ENCODE measurements at places on chromosomes 6 and 20. TPM values are rescaled to one million over a fixed set of nuclear protein-coding genes. Genes with fewer than 3 reads are reported as not detected.
A peak's percentile ranks its signal among the peaks of the same experiment; 100 is the strongest.

- no peak for DNase-seq
These were observed 36.4 kb downstream of the FBXO5 start for GRCh38 chr6:152946484-152946883.

DNA sequence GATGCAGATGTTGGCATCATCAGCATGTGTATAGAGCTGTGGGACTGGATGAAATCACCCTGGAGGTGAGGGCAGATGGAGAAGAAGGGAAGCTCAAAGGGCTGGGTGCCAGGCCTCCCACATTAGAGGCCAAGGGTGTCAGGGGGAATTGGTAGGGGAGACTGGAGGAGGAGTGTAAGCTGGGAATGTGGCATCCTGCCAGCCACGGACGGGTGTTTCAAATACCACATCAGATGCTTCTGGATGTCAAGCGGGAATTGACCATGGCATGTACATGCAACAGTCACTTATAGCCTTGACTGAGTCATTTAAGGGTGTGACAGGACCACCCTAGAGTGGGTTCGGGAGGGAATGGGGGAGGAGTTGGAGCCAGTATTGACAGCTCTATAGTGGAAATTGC lies 9.6 kb downstream of the ERGIC3 start:
- peak; percentile 35 for DNase-seq

GRCh38 chr20:60212695-60213094 lies 254.5 kb downstream of the CDH26 start:
- DNase-seq = no peak

- no peak for DNase-seq
These were observed 1.7 kb downstream of the SNX21 start for GRCh38 chr20:45835329-45835765.

GRCh38 chr6:33008944-33009861 lies at the start of gene HLA-DOA:
HLA-DOA (minus strand) TSS chr6:33009591.
- DNase-seq = peak; percentile 84

DNA sequence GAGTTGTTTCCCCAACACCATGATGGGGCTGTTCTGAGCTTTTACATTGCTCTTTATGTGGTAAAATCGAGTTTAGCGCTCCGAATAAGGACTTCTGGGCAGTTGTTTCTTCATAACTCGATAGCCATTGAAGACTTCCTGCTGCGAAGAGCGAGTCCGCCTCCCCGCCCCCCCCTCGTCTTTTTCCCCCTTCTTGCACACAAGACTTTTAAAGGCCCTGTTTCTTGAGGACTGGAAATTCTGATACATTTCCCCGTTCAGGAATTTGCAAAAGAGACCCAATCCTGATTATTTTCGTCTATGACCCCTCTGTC lies 1.5 kb upstream of the CITED2 start:
- no peak for DNase-seq

DNA sequence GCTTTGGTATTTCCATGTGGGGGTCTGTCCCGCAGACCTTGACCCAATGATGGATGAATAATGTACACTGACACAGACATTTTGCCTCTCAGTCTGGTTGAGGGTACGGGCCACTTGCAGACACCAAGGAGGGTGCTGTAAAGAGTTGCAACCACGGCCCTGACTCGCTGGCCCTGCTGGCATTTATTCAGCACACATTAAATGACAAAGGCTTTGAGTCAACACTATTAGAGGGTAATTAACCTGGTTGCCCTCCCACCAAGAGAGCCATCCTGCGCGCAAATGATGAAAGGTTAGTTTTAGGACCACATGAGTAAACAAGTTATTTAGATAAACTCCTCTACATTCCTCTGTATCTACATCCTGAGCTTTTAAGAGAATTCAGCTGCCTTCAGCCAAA lies 308.9 kb upstream of the MMS22L start:
- DNase-seq = no peak

DNA sequence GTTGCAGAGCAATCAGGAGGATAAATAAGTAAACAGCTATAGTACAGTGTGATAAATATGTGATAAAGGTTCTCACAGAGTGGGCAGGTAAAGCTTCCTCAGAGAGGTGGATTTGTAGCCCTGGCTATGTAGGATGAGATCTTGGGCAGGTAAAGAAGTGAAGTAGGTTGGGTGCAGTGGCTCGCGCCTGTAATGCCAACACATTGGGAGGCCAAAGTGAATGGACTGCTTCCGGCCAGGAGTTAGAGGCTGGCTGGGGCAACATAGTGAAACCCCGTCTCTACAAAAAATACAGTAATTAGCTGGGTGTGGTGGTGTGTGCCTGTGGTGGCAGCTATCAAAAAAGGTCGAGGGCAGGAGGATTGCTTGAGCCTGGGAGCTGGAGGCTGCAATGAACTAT lies 72.9 kb downstream of the ZFP64 start:
- DNase-seq = no peak

DNA sequence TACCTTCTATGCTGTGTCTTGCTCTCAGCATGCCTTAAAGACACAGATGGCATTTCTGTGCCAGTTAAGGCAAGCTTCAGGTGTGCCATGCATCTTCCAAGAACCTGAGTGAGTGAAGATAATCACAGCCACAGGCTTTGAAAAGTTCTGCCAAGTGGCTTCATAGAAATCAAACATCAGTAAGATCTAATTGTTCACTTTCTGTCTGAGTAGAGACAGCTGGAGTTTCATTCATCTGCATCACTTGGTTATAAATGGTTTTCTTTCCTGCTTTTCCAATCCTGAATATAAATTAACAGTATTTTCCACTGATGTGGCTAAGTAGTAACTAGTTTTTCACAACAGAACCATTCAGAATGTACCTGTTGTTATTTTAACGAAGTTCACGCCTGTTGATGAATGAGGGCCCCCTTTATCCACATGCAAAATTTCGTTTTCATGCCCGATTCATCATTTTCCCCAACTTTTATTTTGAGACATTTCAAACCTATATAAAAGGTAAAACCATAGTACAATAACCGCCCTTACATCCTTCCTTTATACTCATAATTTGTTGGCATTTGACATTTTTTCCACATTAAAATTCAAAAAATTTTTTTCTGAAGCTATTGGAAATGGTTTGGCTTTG lies 38.6 kb upstream of the KCNG1 start:
- no peak for DNase-seq

DNA sequence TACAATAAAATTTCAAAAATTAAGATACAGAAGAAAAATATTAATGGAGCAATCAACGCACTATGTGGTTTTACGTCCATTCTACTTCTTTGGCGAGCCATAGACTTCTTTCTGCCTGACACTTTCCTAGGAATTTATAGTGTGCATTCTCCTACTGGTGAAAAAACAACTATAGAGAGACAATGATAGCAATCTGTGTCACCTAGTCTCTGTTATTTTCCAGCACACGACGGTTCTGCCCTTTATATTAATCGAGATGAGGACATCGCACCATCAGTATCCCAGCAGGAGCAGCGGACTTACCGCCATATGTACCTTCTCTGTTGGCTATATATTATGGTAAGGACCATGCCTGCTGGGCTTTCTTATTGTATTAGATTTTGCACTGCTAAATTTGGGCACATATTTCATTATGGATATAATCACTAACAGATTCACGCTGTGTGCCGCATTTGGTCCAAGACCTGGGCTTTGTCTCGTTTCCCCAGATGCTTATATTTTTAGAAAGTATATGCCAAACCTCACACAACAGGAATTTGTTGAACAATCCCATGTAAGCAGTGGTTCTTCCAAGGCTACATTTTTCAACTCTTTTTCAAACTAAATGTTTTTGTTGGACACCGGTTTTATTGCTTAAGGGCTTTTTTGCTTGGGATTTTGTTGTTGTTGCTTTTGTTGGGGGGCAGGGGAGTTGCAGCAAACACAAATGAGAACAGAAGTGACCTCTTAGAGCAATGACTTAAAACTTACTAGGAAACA lies 166.4 kb downstream of the ADAT2 start:
- DNase-seq = no peak

GRCh38 chr6:16802071-16802470 lies 40.8 kb upstream of the ATXN1 start:
- no peak for DNase-seq

DNA sequence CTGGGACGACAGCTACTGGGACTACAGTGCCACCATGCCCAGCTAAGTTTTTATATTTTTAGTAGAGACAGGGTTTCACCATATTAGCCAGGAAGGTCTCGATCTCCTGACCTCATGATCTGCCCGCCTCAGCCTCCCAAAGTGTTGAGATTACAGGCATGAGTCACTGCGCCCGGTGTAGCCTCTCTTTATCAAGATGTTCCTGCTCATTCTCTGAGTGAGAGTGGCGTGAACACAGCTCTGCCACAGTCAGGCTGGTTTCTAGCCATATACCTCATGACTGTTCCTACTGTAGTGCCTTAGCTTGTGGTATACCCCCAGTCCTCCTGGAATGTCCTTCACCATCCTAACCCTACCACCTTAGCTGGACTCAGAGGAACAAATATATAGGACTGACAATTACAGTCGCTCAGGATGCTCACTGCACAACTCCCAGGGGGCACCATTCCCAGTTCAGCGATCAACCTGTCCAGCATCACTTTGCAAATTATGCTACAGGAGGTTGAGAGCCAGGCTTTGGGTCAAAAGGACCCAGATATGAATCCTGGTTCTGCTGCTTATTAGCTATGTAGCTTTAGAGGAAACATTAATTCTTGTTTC lies 86.3 kb downstream of the CHMP4B start:
- DNase-seq = no peak

GRCh38 chr20:23414526-23415188 lies 6.6 kb downstream of the NAPB start:
- no peak for DNase-seq

- DNase-seq = no peak
These were observed 111.1 kb downstream of the CEBPB start for GRCh38 chr20:50301712-50302111.

GRCh38 chr20:19026121-19026878 lies 186.1 kb upstream of the SLC24A3 start:
- DNase-seq = no peak

- no peak for DNase-seq
These were observed 88.2 kb downstream of the GJA1 start for GRCh38 chr6:121523628-121524027.

GRCh38 chr6:36662827-36663256 lies 15.7 kb upstream of the CDKN1A start:
- DNase-seq = no peak

The TRDN gene
- total RNA-seq = not detected

The KIF25 gene
- total RNA-seq = 0.47 TPM

The VSX1 gene
- not detected for total RNA-seq

The SMLR1 gene
- total RNA-seq = not detected

The HLA-C gene
- 1,596 TPM for total RNA-seq

The LY6G5B gene
- 25.3 TPM for total RNA-seq

The BNIP5 gene
- not detected for total RNA-seq
